ENCODE measurements at places on chromosomes 13 and 19.

DNA sequence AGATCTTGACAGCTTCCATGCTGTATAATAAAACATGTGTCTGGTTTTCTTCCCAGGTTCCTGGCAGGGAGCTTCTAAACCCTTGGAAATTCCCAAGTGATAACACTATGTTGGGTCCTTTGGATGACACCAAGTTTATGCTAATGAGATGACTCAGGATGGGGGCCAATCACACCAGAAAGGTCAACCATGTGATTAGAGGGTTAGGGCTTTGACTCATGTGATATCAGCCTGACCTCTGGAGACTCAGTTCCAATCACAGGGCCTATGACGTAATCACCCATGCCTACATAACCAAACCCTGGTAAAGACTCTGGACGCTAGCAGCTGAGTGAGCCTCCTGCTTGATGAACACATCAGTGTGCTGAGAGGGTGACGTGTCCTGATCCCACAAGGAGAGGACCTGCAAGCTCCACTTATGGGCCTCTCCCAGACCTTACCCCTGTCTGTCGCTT lies 203.6 kb downstream of the DCLK1 start:
- no peak for DNase-seq

DNA sequence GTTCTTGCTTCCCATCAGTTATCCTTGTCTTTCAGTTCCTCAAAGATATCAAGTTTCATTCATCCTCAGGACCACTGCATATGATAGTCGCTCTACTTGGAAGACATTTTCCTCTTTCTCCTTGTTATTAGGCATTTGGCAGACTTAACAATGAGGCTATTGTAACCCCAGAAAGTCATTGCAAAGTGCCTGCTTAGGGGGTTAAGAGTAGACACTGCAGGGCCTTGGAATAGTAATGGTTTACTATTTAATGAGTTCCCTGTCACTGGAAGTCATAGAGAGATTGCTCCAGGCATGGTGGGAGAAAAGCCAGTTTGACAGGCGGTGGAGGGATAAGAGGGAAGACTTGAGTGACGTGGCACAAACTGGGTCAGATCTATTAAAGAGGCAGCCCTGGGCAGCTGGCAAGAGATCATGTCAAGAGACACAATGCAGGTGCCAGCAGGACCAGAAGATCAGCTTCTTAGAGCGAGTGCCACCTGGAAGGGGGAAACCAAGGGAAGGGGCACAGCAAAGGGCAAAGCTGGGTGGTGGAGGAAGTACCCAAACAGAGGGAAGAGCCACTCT lies 16.8 kb upstream of the CPB2 start:
- no peak for DNase-seq

GRCh38 chr19:496112-496665 lies at the start of gene MADCAM1:
Gene MADCAM1 (plus strand): TSS chr19:496486. CDS start chr19:496500, 14 bp downstream.
- no peak for DNase-seq

DNA sequence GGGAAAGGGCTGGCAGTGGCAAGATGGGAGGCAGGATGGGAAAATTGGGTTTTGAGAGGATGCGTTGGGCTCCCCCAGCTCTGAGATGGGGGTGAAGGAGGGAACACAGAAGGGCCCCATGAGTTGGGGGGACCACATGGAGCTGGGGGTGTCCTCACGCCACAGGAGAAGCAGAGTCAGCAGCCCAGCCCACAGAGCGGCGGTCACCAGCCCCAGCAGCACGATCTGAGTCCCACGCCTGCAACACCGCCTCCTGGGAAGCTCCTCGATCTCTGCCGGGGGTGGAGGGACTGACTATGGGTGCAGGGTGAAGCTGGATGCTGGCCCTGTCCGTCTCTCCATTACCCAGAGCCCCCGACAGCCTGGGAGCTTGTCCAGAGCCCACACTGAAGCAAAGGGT lies 3.3 kb downstream of the FCER2 start:
- no peak for DNase-seq

DNA sequence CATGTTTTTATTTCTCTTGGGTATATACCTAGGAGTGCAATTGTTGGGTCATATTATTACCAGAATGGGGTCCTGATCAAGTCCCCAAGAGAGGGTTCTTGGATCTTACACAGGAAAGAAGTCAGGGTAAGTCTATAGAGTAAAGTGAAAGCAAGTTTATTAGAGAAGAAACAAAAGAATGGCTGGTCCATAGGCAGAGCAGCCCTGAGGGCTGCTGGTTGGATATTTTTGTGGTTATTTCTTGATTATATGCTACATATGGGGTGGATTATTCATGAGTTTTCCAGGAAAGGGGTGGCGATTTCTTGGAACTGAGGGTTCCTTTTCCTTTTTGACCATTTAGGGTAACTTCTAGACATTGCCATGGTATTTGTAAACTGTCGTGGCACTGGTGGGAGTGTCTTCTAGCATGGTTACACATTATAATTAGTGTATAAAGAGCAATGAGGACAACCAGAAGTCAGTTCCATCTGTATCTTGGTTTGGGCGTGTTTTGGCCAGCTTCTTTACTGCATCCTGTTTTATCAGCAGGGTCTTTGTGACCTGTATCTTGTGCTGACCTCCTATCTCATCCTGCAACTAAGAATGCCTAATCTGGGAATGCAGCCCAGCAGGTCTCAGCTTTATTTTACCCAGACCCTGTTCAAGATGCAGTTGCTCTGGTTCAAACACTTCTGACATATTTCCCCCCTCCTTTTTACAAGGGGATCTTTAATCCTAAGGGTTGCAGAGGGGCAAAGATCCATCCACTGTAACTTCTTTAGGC lies 41.1 kb downstream of the CEACAM1 start:
- no peak for DNase-seq

DNA sequence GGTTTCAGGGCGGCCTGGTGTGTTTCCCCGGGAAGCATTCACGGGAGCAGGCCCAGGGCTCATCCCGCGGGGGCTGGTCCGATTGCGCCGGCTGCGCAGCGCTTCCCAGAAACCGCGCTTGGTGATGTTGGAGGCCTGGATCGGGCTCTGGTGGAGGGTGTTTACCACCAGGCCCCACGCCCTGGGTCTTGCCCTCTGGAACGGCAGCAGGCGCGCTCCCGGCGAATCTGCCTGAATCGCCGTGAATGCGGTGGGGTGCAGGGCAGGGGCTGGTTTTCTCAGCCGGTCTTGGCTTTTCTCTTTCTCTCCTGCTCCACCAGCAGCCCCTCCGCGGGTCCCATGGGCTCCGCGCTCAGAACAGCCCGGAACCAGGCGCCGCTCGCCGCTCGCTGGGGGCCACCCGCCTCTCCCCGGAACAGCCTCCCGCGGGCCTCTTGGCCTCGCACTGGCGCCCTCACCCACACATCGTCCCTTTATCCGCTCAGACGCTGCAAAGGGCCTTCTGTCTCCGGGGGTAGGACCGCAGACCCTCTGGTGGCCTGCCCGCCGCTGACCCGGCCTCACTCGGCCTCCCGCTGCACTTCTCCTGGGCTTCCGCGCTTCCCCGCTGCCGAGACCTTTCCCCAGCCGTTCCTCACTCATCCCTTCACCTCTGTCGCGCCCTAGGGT lies 69.4 kb upstream of the GJB6 start:
- no peak for DNase-seq

- DNase-seq = no peak
These were observed 41.8 kb upstream of the NBEA start for GRCh38 chr13:34900288-34900739.

GRCh38 chr19:51507192-51507591 lies 5.6 kb upstream of the SIGLEC12 start:
- DNase-seq = no peak

GRCh38 chr19:7159105-7159933 lies 89.8 kb downstream of the ZNF557 start:
- no peak for DNase-seq

- DNase-seq = no peak
These were observed 18.7 kb downstream of the GPR180 start for GRCh38 chr13:94620286-94620896.
